HEK293T (cell line): ENCODE measurements at places on chromosomes 4 and X.

- DNase-seq: no peak
These were observed 103.3 kb upstream of the PCDH18 start for GRCh38 chr4:137635601-137636000.

DNA sequence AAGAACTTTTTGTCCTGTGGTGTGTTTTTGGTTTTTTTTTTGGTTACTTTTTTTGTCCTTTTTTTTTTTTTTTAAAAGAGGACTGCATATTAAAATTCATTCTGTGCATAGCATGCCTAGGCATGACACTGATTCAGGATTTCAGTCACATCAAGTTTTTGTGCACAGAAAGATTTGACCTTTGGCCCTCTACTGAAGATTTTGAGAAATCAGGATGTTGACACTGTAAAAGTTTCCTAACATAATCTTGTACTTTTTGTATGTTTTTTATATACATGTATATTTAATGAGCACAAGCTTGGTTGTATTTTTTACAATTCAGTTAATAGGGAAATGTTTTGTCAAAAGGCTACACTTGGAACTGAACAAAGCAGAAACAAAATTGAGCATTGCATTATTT, 100.0 kb upstream of the DDX3X start:
- no peak for DNase-seq

DNA sequence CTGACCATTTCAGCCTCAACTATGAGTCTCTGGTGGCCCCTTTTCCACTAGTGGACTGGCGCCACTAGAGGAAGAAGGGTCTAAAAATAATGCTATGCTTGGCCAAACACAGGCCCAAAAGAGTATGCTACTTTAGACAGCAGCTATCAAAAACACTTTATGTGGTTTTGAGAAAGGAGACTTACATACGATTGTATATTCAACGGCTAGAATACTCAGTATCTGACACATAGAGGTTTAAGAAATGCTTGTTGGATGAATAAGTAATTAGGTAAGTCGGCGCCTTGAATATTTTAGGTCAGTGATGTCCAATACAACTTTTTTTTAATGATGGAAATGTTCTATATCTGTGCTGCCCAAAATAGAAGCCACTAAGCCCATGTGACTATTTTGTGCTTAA, 25.7 kb upstream of the TMPRSS11A start:
- DNase-seq: no peak

- DNase-seq: no peak
These were observed 169.7 kb downstream of the RAP1GDS1 start for GRCh38 chr4:98430708-98431403.

GRCh38 chrX:11759172-11759460, 1.1 kb downstream of the MSL3 start:
- no peak for DNase-seq

- no peak for DNase-seq
These were observed 928.1 kb downstream of the FAT4 start for GRCh38 chr4:126242679-126243390.

- no peak for DNase-seq
These were observed 175.3 kb downstream of the MAML3 start for GRCh38 chr4:139978692-139979091.

DNA sequence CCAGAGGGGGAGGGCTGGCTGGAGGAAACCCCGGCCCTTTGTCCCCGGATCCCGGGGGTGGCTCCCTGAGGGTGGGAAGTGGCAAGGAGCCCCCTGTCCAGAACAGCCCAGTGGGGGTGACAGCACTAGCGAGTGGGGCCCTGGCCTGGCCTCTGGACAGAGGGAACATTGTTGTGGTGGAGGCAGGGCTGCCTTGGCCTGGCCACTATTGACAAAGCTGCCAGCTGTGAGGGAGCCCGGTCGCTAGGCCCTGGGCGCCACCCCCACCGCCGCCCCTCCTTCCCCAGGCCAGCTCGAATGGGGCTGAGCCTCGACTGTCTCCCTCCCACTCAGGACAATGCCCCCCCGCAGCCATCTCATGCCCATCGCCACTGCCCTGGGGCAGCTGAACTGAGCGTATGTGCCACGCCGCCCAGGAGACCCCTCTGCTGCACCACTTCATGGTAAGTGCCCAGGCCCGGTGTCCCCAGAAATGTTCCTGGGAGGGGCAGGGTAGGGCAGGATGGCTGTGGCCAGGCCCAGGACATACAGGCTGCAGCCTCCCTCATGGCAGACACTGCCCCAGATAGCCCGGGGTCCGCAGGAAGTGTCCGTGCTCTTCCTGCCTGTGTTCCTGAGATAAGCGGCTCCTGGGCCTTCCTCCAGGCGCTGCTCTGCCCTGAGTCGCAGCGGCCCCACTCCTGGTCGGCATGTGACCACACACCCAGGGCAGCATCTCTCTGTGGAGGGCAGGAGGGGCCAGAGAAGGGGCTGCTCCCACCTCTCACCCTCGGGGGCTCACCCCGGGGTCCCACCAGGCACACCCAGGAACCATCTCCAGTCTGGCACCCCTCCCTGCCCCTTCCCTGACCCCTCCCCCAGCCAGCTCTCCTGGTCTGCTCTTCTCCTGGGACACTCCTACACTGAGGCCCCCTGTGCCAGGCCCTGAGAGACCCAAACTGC, 1.4 kb downstream of the PLXNB3 start:
- DNase-seq: no peak

GRCh38 chr4:6524436-6524835, 50.6 kb upstream of the MAN2B2 start:
- no peak for DNase-seq

GRCh38 chr4:109729117-109729717, 653 bp downstream of the PLA2G12A start:
- DNase-seq: peak; percentile 21

GRCh38 chrX:10254739-10255138, 98.0 kb downstream of the CLCN4 start:
- no peak for DNase-seq

DNA sequence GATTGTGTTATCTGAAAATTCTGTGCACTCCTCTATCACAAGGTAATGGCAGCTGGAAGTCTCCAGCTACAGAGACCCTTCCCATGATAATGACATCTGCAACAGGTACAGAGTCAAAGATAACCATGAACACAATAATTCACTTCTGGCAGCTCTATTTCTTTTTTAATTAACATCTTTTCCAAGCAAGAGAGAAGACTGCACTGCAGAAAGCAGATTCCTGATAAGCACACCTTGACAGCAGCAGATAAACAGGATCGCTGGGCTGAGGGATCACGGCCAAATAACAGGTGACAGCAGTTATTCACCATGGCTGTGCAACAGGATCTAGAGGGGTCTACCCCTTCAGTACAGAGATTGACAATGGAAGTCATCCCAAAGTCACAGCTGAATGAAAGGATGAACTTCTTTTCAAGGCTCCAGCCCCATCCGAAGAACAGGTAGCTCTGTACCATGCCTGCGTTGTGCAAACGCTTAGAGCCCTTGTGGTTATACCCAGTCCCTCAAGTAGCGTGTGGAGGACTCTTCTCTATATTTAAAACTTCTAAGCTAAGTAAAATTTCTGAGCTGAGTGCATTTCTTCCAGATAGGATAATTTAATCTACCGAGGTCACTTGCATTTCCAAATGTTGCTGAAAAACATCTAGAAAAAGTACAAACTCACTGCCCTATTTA, 66.7 kb downstream of the DCHS2 start:
- no peak for DNase-seq

- DNase-seq: peak; percentile 3
These were observed 1523.7 kb downstream of the ARAP2 start for GRCh38 chr4:34720571-34720970.

DNA sequence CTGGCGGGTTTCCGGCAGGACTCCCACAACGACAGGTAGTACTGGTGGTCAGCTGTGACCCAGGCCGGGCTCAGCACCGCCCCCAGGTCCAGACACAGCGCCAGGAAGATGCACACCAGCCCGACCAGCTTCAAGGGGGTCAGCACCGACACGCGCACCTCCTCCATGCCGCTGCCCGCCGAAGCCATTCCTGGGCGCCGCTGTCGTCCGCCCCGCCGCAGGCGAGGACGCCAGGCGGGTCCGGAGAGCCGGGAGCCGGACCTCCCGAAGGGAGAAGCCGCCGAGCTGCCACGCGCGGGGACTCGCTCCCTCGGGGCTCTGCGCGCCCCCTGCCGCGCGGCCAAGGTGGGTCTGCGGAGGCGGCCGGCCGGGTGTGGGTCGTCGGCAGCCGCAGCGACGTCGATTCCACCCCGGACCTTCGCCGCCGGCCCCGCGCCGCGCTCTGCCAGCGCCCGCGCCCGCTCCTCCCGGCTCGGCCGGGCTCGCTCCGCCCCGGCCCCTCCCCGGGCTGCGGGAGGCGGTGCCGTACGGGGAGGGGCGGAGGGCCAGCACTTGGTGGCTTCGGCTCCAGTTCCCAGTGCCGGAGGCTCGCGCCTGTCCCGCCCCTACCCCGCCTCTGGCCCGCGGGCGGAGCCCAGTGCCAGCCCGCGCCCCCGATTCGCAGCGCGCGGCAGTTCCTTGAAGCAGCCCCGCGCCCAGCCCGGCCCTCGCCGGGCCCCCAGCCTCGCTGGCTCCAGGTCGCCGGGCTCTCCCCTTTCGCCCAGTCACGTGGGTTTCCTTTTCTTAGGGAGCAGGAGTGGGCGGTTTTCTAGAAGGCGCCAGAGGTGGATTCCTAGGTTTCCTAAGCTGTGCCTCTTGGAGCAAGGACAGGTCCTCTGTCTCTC, at the start of gene TMEM47:
Gene TMEM47, minus strand, starts transcription at position 444 of the 884 bp plus-strand sequence. Its CDS starts 256 bp downstream, at position 188.
- DNase-seq: peak; percentile 71

- DNase-seq: no peak
These were observed 9.0 kb downstream of the USO1 start for GRCh38 chr4:75733369-75733768.

GRCh38 chrX:38106991-38107655, 100.8 kb downstream of the SYTL5 start:
- no peak for DNase-seq

- DNase-seq: no peak
These were observed 674.3 kb upstream of the MAGEB2 start for GRCh38 chrX:29541038-29541437.

GRCh38 chr4:183909801-183910200, 4.7 kb downstream of the STOX2 start:
- DNase-seq: no peak

GRCh38 chr4:48504352-48504751, 14.3 kb downstream of the ZAR1 start:
- no peak for DNase-seq

DNA sequence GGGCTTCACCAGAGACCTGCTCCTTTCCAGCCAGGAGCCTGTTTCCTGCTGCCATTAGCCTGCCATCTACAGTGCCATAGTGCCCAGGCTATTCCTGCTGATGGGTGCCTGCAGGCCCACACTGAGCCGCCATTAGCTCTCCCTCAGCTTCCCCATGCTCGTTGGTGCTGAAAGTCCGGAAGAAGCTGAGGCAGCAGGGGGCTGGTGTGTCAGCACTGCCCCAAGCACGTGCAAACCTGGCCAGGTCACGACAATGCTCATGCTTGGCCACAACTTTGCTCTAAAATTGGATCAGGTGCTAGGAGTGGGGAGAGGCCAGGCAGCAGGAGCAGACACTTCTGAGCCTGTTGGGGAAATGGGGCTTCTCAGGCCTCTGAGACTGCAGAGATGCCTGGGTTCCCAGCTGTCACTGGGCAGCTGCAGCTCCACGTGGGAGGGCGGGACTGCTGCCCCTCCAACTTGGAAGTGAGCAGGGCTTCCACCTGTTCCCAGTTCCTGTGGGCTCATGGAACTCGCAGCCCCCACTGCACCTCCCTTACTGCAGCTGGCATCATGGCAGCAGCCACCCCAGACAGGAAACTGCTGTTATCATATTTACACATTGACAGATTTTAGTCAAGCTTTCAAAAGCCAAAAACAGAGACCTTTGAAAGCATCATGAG, 913.9 kb downstream of the FSTL5 start:
- DNase-seq: no peak

- no peak for DNase-seq
These were observed 403.3 kb downstream of the ZIC3 start for GRCh38 chrX:137969191-137969590.

GRCh38 chr4:180571516-180572055, 1671.6 kb upstream of the TENM3 start:
- no peak for DNase-seq

DNA sequence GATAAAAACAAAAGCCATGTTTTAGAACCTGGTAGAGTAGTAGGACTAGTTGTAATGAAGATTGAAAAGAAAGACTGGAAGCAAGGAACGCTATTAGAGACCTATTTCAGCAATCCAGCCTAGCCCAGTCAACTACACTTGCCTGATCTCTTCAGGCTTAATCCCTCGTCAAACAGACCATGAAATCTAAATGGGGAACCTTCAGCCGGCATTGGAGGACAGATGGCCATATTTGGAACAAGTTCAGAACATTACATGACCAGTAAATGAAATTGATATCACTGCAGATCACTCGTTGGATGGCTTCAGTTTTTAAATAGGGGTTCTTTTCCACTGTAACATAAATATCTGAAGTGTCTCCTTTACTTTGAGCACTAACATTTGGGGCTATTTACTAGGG, 84.8 kb upstream of the WDR44 start:
- DNase-seq: no peak

- no peak for DNase-seq
These were observed 14.0 kb upstream of the JADE3 start for GRCh38 chrX:46898207-46898606.

GRCh38 chr4:105902550-105903262, 7.4 kb downstream of the NPNT start:
- DNase-seq: no peak

GRCh38 chr4:107760281-107760947, 40.4 kb upstream of the PAPSS1 start:
- DNase-seq: no peak
